ENCODE measurements at places on chromosomes 3 and 15.

GRCh38 chr3:172647080-172647479 lies 63.8 kb downstream of the NCEH1 start:
- DNase-seq = no peak

- DNase-seq = no peak
These were observed 131.7 kb downstream of the RYR3 start for GRCh38 chr15:33442449-33442848.

GRCh38 chr3:127637546-127637945 lies 8.6 kb downstream of the PODXL2 start:
- peak; percentile 44 for DNase-seq

- DNase-seq = no peak
These were observed 383.6 kb downstream of the LPP start for GRCh38 chr3:188537606-188538005.

DNA sequence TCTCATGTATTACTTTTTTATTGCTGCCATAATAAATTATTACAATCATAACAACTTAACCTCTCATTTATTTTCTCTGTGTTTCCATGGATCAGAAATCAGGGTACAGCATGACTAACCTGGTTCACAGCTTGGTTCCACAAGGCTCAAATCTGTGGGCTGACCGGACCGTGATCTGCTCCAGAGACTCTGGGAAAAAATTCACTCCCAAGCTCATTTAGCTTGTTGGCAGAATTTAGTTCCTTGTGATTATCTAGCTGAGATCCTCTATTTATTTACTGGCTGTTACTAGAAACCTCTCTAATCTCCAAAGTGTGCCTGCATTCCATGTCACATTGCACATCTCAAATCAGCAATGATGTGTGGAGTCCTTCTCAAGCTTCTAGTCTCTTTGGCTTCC lies 386.6 kb downstream of the DIPK2A start:
- no peak for DNase-seq

GRCh38 chr3:155064920-155065319 lies 15.2 kb upstream of the MME start:
- DNase-seq = no peak

DNA sequence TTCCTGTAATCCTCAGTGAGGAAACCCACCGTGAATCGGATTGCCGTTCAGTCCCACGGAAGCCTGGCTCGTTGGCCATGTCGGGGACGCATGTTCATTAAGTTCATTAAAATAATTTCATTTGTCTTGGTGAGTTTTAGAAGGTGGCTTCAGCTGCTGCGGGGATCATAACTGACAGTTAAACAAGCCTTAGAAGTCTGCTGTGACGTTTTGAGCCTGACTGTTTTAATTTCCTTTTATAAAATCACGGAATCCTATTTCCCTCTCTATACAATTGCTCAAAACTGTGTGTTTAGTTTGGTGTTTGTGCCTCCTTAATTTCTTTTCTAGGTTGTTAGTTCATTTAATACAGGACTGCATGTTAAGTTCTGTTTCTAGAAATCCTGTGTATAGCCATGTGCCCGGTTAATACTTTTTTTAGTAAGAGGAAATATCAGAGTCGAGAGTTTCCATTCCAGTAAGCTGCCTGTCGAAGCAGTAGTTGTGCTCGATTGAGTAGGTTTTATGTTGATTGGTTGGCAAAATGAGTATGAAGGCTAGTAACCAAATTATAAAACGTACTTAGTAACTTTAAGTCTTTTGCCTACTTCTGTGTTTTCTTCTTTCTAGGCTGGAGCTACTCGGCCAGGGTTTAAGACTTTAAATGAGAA lies 705 bp downstream of the NIPA2 start:
- no peak for DNase-seq

DNA sequence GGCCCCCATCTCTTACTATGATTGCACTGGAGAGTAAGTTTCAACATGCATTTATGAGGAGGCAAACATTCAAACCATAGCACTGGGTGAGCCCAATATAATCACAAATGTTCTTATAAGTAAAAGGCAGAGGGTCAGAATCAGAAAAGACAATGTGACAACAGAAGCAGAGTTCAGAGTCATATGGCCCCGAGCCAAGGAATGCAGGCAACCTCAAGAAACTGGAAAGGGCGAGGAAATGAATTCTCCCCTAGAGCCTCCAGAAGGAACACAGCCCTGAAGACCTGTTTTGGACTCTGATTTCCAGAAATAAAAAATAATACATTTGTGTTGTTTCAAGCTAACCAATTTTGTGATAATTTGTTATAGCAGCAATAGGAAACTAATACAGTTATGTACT lies 81.3 kb upstream of the ABI3BP start:
- DNase-seq = no peak

DNA sequence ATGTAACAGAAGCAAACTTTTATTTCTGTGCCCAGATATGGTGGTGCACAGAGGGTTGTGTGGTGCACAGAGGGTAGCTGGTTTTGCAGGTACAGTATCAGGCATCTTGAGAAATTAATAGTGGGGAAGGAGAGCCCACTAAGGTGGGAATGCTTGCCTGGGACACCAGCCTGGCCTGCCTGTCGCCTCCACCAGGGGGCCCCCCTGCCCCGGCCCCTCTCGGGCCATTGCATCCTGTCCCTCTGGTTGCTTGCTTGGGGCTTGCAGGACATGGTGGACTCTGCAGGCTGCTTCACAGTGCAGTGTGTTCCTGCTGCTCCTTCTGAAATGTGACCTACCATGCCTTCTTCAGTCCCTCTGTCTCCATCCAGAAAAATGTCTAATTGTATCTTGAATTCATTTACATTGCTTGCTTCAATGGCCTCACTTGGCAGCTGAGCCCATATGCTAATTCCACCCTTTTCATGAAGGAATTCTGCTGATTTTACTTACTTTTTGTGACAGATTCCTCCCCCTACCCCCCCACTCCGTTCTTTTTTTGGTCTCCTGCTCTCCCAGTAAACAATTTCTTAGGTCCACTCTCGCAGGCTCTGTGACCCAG lies 73.6 kb downstream of the EEFSEC start:
- no peak for DNase-seq

DNA sequence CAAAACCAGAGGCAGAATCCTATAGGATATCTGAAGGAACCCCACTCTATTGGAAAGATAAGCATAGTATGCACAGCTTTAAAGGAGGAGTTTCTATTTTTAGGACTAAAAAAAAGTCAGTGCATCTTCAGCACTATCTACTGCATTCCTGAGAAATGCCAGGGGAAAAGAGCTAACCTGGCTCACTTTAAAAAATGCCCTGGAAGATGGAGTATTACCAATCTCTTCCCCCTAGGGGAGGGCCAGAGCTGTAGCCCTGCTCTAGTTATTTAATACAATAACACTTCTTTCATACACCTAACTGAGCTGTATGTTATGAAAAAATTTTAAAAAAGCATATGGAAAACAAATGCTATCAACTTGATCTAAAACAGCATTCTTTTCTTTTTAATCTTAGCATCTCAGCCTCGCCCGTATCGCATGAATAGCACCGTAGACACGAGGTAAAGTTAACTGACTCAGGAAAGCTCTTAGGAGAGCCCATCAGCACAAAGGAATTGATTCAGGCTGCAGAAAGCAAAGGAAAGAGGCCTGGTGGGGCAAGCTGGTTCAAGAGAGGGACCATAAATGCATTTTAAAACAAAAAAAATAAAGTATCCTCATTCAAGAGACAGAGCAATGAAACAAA lies 50.2 kb downstream of the TGM4 start:
- DNase-seq = no peak

DNA sequence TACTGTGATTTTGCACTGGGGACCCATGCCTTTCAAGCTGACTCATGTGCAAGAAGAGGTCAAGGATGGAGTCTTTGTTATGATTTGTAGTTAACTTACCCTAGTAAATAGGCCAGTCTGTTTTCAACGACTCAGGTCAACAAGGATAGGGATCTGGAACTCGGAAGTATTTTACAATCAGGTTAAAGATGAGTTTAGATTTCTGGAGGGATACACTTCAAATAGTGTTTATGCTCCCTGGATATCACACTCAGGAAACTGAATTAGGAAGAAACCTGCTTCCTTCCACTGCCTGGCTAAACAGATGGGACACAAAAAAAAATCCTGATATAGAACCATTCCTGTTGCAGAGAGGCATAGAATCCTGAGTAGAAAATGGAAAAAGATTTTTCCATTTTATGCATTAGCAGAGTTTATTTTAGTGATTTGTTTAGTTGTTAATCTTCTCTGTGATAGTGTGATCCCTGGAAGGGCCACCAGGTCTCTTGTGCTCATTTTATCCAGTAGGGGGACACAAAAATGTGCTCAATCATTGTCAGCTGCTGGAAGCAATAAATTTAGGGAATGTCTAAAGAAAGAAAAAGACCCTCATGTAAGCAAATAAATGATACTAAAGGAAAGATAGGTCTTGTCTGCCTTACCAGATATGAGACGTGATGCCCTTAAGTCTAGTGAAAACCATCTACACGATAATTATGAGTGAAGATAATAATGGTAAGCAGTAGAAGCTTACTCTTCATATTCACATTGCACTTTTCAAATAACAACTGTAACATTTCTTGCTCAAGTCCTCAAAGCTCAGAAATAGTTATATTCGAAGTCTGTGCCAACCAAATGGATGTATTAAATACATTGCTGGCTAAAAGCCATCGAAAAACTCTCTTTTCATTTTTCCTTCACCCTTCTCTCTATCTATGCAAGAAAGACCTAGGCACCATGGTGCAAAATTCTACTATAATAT lies 452.1 kb upstream of the KCNMB2 start:
- DNase-seq = no peak

DNA sequence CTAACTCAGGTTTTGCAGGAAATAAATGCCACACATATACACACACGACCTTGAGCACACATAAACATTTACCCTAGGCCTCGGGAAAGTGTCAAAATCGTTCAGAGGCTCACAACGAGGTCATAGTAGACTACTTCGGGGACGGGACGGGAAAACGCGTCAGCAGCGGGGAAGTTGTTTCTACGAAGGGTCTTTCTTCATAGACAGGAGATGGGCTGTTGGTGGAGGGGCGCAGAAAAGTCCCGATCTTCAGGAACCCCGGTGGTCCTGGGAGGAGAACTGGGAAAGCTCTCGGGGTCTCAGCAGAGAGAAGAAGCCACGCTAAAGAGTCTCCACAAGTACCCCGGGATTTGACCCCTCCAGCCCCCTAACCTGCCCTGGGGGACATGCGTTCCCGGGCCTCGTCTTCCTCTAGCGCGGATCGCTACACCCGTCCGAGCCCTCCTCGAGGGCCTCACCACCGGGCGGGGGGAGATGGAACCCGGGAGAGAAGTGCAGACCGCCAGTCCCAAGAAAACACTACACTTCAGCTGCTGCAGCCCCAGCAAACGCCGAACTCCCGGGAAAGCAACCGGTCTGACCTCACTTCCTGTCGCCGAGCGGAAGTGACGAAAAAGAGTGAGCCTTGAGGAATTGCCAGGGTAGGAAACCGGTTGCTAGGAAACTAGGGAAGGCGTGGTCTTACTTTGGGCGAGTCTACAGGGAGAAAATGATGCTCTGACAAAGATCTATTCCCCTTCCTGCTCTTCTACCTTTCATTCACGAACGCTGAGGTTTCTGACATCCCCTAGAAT lies at the start of gene PIK3R4:
Gene PIK3R4, minus strand, starts transcription at position 584 of the 794 bp plus-strand sequence. CDS start 1,611 bp downstream, outside the sequence.
- DNase-seq = peak; percentile 97

All from cardiac septum (tissue), 1 donor.